Lung microvascular endothelial cell (primary cell): ENCODE measurements at places on chromosomes 7 and 10. TPM values are rescaled to one million over a fixed set of nuclear protein-coding genes. Genes with fewer than 3 reads are reported as not detected.

The TSPAN12 gene
- 46.9 and 148 TPM in 2 replicates for total RNA-seq

The OR13A1 gene
- not detected in 2 replicates for total RNA-seq

The CCT6A gene
- 159 and 184 TPM in 2 replicates for total RNA-seq

The CDHR3 gene
- 0.60 and 1.1 TPM in 2 replicates for total RNA-seq

The LIPJ gene
- total RNA-seq = not detected in 2 replicates

The CTAGE4 gene
- total RNA-seq = not detected in 2 replicates

The TMEM213 gene
- total RNA-seq = not detected in 2 replicates

The STK31 gene
- total RNA-seq = 0.20 and 0.22 TPM in 2 replicates

The FBH1 gene
- 62.5 and 92.5 TPM in 2 replicates for total RNA-seq

The CYP51A1 gene
- total RNA-seq = 93.7 and 141 TPM in 2 replicates

The INSYN2A gene
- not detected in 2 replicates for total RNA-seq

The AGAP9 gene
- 0.65 and 0.79 TPM in 2 replicates for total RNA-seq

The BRAT1 gene
- 13.9 and 21.8 TPM in 2 replicates for total RNA-seq

The SPACDR gene
- 0.40 and 0.44 TPM in 2 replicates for total RNA-seq

The CYP2C8 gene
- total RNA-seq = under 0.01 TPM in 1 of 2 replicates, not detected in the other

The OR2A2 gene
- total RNA-seq = not detected in 2 replicates

The UNCX gene
- total RNA-seq = not detected in 2 replicates

The SUN3 gene
- total RNA-seq = not detected in 2 replicates

The RTKN2 gene
- under 0.01 TPM in 2 replicates for total RNA-seq

DNA sequence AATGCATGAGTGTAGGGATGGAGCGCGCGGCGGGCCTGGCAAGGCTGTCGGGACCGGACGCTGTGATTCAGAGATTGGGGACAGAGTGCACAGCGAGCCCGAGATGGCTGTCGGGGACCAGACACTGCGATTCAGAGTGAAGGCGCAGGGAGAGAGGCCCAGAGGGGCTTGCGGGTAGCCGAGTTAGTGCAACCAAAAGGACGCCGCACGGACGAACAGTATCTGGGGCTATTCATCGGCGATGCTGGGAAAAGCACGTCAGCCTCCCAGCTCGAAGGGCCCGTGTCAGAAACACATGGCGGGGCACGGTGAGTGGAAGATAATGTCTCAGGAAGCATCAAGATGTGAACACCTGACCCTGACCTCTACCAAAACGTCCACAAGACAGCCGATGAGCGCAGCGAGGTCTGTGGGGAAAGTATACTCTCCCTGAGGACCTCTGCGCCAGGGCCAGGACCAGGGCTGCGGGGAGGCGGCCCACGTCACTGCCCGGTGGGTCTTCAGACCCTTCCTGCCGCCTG lies 215.8 kb downstream of the ZMYND11 start:
- no peak for DNase-seq

- DNase-seq = no peak
Measured at GRCh38 chr7:115962340-115962739, 68.2 kb downstream of the TFEC start.

GRCh38 chr10:46552526-46553237 lies 3.8 kb downstream of the GPRIN2 start:
- no peak for DNase-seq

- DNase-seq = no peak
Measured at GRCh38 chr10:129972145-129972965, 8.3 kb upstream of the EBF3 start.

DNA sequence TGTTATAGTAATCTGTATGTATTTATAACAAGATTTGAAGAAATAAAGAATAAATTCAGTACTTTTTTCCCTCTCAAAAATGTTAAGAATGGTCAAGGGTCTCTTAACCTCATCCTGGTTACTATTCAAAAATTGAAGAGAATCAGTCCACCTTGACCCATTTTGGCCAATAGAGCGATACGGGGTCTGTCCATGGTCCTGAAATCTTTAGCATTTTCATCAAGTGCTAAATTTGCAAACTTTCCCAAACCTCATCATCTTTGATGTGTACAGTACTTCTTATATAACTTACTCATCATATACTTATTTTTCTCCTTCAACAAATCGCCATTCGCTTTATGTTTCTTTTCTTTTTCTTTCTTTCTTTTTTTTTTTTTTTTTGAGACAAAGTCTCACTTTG lies 23.6 kb downstream of the TMEM178B start:
- peak; percentile 9 for DNase-seq

DNA sequence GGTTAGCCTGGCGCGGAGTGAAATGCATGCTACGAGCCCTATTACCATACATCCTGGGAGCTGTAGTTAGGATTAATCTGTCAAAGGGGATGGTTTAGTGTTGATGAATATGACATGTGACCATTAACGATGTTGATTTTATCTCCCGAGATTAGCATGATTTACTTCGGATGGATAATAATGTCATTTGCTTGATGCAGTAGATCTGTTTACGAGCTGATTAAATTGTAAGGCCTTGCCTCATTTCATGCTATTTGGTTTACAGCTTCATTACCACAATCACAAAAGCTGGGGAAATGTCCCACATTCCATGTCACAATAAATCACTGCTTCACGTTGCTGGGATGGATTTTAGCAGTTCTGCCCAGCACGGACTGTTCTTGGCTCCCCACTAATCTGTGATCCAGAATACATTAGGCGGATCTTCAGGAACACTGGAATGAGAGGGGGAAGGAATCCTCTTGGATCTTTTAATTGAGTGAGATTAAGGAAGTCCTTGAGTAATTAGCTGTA lies 22.3 kb downstream of the ZNF503 start:
- DNase-seq = no peak

- no peak for DNase-seq
Measured at GRCh38 chr10:77274046-77274795, 363.4 kb downstream of the KCNMA1 start.

- no peak for DNase-seq
Measured at GRCh38 chr10:73065441-73065840, 31.2 kb downstream of the P4HA1 start.

GRCh38 chr10:104043854-104044253 lies 41.8 kb downstream of the COL17A1 start:
- no peak for DNase-seq

DNA sequence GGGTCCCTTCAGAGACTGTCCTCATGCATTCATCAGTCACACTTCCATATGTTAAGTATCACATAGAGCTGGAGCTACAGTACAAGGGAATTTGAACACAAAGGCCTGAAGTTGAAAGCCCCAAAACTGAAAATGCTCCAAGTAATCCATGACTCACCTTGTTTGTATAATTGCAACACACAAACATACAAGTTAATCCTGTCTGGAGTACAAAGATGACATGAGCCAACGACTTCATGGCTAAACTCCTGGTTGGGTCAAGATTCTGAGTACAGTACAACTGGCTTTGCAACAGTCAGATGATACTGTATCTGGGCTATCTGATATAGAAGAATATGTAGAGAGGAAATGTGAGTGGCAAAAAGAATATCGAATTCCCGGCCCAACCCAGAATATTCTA lies 73.1 kb upstream of the AASS start:
- DNase-seq = no peak

- DNase-seq = peak; percentile 29
Measured at GRCh38 chr10:73251683-73252444, 580 bp downstream of the MRPS16 start.

- DNase-seq = no peak
Measured at GRCh38 chr7:140676306-140676705, 3.6 kb downstream of the ADCK2 start.

DNA sequence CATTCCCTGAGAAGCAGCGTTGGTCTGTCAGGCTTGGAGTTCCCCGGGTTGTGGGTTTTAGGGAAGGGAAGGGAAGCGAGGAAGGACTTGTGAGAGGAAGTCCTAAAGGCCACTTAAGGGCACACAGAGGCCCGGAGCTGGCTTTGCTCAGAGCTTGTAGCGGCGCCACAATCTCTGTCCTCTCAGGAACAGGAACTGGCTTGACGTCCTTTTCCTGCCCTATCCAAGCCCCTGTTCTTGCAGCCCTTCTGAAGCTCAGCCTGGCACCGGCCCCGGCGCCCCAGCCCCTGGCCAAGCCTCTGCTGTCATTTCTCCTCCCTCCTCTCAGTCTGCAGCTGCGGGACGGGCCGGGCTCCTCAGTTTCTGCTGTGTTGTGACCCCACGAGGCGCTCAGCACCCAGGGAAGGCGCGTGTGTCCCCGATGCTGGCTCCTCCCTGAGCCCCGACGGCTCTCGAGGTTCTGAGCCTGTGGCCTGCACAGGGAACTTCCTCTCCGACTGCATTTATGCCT lies at the start of gene GIMAP8:
GIMAP8 (plus strand) TSS at position 140 of the 511 bp plus-strand sequence. CDS start 16,069 bp downstream, outside the sequence.
- peak; percentile 74 for DNase-seq

DNA sequence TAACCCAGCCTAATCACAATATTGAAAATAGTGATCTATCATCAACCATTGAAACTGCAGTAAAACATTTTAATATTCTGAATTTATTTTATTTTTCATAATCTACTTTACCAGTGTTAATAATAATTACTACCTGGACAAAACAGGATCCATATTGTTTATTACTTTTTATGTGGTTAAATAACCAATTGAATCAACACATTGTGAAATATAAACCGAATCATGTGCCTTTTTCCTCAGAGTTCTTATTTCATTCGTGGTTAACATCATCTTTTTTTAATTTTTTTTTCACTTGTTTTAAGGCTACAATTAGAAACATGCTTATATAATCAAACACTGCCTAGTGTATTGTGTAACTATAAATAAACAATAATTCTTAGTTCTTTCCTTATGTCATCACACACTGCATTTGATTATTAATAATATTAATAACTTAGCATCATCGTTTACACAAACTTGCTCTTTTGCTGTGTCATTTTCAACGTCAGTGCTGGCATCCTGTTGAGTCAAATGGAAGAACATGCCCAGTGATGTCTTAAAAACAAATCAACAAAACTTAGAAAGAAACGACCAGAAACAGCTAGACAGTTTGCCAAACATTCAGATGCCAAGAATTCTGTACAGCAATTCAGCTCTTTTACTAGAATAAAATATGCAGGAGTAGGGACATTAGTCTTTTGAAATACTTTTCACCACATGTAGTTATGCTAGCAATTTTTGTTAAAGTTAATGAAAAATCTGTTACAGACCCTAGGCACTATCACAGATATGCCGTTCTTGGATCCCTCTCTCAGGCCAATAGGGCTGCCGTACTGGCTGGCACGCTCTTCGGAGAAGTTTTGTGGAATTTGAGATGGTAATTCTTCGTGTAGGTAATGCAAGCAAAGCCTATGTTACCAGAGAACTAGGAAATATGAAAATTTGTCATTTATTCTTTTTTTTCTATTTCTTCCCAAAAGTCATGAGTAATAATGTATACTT lies 330.4 kb upstream of the SEMA3A start:
- peak; percentile 92 for DNase-seq

- no peak for DNase-seq
Measured at GRCh38 chr10:71391701-71392100, 5.0 kb upstream of the CDH23 start.

- peak; percentile 32 for DNase-seq
Measured at GRCh38 chr10:108545921-108546320, 1377.4 kb downstream of the XPNPEP1 start.

DNA sequence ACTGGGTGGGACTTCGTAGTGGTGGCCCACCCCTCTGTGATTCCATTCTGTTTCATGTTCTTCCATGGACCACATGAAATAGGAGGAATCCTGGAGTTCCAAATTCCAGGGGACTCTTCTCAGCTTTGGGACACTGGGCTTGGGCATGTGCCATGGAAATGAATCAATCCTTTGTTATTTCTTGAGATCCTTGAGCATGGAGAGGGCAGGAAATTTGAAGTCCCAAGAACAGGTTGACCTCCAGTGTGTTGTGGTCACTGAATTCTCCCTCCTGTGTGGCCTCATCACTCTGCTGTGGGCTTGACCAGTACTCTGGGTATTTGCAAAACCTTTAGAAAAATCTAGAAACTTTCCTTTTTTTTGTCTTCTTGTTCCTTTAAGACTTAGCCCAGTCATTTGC lies 22.7 kb downstream of the TACR2 start:
- DNase-seq = peak; percentile 20

GRCh38 chr7:37230221-37230620 lies 218.4 kb downstream of the ELMO1 start:
- DNase-seq = no peak

DNA sequence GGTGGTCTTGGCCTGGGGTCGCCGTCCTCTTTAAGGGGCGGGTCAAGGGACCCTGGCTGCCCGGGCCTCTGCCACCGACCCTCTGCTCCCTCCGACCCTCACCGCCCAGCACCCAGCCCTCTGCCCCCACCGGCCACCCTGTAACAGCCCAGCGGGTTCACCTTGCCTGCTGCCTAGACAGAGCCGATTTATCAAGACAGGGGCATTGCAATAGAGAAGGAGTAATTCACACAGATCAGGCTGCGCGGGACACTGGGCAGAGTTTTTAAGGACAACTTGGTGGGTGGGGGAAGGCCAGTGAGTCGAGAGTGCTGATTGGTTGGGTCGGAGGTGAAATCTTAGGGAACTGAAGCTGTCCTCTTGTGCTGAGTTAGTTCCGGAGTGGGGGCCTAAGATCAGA lies 779 bp upstream of the ADCK2 start:
- DNase-seq = no peak

DNA sequence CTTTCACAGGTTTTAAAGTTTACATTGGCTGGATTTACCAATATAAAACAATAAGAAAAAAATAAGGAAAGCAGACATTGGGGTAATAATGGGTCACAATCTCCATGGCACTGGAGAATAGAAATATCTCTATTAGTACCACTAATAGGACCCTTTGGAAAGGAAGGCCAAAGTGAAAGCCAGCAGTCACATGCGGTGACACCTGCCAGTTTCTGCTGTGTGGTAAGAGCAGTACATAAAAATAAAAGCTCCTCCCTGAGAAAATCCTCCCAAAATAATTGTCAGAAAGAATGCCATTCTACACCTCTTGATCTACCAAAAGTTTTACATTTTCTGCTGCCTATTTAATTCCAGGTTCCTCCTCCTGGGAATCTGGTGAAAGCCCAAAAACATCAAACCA lies 30.4 kb upstream of the SLC13A1 start:
- no peak for DNase-seq

GRCh38 chr7:70093205-70093904 lies 495.1 kb downstream of the AUTS2 start:
- DNase-seq = no peak

- peak; percentile 58 for DNase-seq
Measured at GRCh38 chr10:70528741-70529362, 50.3 kb downstream of the PALD1 start.

DNA sequence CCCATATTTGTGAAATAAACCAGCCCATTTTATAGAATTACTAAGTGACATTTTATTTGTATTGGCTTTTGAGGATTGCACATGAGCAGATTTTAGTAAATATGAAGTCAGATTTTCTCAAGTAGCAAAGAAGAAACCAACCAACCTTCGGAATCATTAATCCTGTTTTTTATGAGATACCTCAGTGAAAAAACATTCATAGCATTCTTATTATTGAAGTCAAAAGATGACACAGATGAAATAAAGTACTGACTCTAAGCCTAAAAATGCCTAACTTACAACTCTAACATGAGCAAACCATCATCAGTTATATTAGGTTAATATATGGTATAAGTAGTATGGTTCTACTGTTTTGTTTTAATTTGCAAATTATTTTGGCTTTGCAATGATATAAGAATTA lies 59.9 kb upstream of the AGBL3 start:
- DNase-seq = no peak

DNA sequence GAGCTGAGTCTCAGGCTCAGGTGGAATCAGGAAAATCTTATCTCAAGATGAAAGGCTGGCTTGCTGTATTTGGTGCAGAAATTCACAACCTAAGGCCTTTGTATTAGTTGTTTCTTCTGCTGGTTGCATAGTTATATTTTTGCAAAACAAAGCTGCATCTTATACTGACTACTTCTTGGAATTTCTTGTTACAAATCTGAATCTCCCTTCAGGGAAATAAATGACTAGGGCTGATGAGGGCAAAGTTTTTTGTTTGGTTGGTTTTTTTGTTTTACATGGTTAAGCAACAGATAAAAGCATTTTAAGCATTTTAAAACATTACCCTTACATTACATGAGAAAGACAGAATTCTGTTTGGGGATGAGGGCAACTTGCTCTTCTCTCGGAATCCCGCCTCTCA lies 13.9 kb upstream of the LRRN3 start:
- DNase-seq = no peak
